ENCODE measurements at places on chromosomes 3 and 15. TPM values are rescaled to one million over a fixed set of nuclear protein-coding genes. Genes with fewer than 3 reads are reported as not detected.

- DNase-seq: no peak
Measured at GRCh38 chr3:177835008-177835407, 637.7 kb upstream of the TBL1XR1 start.

- DNase-seq: no peak
Measured at GRCh38 chr3:12906141-12906915, 65.0 kb upstream of the RPL32 start.

GRCh38 chr3:99425930-99426329 lies 212.5 kb upstream of the COL8A1 start:
- no peak for DNase-seq

GRCh38 chr15:66053991-66054390 lies 184.7 kb downstream of the RAB11A start:
- no peak for DNase-seq

DNA sequence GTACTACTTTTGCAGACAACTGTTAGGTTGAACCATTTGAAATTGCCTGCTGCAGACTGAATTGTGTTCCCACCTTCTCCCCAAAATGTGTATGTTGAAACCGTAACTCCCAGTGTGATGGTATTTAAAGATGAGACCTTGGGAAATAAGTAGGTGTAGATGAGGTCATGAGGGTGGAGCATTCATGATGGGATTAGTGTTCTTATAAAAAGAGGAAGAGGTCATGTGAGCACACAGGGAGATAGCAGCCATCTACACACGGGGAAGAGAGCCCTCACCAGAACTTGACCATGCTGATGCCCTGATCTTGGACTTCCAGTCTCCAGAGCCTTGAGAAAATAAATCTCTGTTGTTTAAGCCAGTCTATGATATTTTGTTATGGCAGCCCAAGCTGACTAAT lies 17.4 kb upstream of the FHIT start:
- no peak for DNase-seq

DNA sequence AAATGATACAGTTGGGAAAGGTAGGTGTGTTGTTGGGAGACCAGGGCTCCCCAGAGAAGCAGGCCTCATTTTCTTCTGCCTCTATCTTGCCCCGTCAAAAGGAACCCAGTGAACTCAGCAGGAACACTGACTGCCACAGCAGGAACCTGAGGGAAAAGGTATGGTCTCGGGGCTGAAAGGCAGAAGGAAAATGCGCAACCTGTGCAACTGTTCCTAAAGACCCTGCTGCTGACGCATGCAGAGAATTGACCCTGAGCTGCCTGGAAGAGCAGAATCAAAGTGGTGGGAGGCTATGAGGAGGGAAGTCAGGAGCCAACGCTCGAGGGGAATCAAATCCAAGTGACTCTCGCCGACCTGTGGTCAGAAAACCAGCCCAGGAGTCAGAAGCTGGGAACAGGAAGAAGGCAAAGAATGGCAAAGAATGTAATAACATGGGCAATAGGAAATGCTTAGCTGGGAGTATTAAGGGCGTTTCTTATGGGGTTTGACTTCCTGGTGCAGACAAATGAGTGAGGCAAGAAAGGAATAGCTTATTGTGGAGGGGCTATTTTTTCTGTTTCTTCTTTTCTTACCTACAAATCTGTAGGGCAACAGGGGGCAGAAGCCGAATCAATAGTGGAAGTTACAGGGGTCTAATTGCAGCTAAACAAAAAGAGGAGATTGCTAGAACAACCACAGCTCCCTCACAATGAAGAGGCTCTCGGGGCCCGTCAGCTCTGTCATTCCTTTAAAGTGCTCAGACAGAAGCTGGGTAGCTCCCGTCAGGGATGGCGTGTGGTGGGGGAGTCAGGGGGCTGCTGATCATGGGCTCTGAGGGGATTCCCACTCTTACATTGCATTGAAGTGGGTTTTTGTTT lies 65.4 kb upstream of the DLG1 start:
- no peak for DNase-seq

Gene TEX55
- not detected for total RNA-seq

- no peak for DNase-seq
Measured at GRCh38 chr3:170117134-170117533, 64.4 kb downstream of the PHC3 start.

Gene CKMT1A
- total RNA-seq: not detected

Gene TRA2B
- 33.8 TPM for total RNA-seq

Gene SPTBN5
- not detected for total RNA-seq

DNA sequence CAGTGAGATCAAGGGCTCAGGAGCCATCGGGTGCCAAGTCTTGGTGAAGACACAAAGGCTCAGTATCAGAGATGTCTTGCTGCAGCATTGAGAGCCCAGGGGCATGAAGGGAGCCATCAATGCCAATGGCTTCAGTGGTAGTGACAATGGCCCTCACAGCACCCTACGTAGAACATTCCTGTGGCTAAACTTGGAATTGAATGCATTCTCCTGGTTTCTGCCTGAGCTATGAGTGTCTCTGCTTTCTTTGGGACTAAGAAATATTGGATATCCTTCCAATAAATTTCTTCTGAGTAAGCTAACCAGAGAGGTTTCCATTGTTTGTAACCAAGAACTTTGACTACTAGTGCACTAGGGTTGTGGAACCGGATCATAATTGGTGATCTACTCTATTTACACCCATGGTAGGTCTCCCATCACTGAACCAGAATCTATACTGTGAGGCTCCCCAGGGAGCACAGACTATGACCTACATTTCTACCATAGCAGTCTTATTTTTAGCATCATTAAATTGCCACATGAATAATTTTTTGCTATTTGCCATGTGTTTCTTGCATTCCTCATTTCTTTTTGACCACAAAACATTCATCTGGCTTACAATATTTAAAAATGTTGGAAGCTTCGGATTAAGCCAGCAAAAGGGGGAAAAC lies 31.6 kb upstream of the PDZRN3 start:
- DNase-seq: no peak

Gene PARP6
- total RNA-seq: 75.6 TPM
